ENCODE measurements at places on chromosomes 5 and 9.
A peak's percentile ranks its signal among the peaks of the same experiment; 100 is the strongest.

GRCh38 chr5:102903074-102903871 is 148.2 kb downstream of the PAM start:
- DNase-seq = no peak

GRCh38 chr5:67353500-67354450 is 157.2 kb upstream of the CD180 start:
- DNase-seq = no peak

- DNase-seq = no peak
Observed at GRCh38 chr9:16743375-16743774, 127.1 kb downstream of the BNC2 start.

- DNase-seq = no peak
Observed at GRCh38 chr5:153222936-153223335, 267.5 kb upstream of the GRIA1 start.

GRCh38 chr5:39471836-39472508 is 47.2 kb upstream of the DAB2 start:
- no peak for DNase-seq

- DNase-seq = no peak
Observed at GRCh38 chr9:91915524-91916263, 34.3 kb downstream of the ROR2 start.

DNA sequence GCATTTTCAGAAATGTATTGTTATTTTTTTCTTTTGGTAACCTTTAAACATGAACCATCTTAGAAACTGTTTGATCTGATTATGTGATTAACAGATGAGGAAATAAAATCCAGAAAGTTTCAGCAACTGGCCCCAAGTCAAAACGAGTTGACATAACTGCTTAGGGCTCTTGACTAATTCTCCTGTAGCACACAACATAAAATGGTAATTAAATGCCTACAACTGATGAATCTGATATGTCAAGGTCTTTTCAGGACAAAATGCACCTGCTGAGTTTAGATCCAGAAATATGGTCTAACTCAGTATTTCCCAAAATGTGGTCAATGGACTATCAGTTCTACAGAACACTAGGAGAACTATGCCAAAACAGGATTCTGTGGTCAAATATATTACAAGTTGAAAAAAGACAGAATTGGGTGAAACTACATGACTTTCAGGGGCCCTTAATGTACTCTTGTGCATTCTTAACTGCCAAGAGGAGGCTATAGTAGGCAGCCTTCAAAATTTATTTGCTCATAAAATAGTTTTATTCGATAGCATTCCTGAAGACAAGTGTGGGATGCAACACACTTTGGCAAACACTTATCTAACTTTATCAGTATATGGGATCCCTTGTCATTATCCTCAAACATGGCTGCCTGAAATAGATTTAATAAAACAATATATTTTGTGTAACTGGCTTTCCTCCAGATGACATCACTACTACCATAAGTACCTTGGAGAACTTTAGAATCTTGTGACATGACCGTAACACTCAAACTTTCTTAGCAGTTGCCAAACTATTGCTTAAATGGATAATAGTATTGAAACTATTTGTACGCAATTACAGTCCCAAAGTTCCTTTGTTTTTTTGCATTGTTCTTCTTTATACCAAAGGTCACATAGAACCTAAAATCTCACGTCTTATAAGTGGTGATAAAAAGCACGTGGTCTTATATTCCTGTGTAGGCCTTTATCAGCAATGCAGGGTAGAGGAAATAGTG is 59.4 kb downstream of the FBN2 start:
- no peak for DNase-seq

- DNase-seq = no peak
Observed at GRCh38 chr9:130972957-130973685, 34.1 kb upstream of the FIBCD1 start.

GRCh38 chr5:175159956-175160355 is 284.0 kb downstream of the DRD1 start:
- no peak for DNase-seq

DNA sequence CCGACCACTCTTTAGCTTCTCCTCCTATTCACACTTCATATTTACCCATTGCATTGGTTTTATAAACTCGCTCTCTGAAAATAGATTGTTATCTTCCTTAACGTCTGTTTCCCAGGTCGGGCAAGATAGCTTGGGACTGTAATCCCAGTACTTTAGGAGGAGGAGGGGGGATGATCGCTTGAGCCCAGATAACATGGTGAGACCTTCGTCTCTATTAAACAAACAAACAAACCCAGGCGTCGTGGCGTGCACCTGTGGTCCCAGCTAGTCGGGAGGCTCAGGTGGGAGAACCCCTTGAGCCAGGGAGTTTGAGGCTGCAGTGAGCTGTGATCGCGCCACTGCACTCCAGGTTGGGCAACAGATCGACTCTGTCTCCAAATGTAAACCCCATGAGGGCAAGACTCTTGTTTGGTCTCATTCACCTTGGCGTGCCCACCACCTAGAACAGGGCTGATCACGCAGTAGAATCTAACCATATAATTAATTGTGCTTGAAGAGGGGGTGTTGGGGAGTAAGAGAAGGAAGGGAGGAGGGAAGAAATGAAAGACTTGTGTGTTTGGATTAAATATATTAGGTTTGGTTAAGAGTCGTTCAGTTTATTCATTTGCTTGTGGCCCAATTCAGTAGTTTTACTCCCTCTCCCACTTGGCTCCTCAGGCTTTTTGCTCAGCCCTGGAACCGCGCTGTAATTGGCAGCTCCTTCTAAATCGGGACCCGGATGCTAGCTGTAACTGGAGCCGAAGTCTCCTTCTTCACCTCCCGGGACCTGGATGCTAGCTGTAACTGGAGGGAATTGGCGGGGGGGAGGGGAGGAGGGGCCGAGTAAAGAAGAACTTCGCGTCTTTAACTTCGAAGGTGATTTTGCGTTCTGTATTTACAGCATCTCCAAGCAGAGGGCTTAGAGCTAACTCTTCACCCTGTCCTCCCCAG is 24.9 kb downstream of the CDKN2A start:
- DNase-seq = no peak

GRCh38 chr9:77960356-77961153 is 71.1 kb downstream of the GNAQ start:
- no peak for DNase-seq

DNA sequence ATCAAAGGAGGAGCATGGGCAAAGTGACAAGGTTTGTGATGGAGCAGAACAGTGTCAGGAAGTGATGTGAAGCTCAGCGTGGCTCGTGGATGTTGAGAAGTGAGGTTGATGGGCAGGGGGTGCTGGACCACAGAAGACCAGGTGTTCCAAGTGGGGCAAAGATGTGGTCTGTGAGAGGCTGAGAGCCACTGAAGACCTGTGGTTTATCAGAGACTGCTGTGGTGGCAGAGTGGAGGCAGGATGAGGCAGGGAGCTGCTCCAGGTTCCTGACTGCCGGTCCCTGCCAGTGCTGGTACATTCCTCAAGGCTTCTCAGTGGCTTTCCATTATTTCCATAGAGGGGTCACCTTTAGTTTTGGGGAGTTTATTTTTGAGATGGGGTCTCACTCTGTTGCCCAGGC is 19.1 kb downstream of the PALM2AKAP2 start:
- DNase-seq = no peak

- DNase-seq = no peak
Observed at GRCh38 chr9:115254287-115255180, 136.6 kb upstream of the TNC start.

DNA sequence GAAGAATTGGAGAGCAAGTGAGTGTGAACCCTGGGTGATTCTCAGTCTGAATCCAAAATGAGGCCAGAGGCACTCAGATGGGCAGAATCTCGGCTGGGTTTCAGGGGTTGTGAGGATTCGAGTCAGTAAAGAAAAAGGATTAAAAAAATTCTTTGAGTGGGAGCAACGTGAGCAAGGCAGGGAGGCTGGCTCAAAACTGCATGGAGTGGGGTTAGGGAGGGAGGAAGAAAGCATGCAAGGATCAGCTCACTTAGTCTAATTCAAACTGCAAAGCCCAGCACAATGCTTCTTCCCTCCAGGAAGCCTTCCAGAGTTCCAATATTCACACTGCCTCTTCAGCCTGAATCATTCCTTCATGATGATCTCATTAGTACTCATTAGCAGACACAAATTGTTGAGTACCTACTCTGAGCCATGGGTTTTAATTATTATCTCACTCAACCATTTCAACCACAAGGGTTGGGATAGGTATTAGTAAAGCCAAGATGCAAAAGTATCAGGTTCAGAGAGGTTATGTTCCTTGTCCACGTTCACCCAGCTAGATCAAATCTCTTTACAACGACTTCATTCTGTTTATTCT is 95.8 kb downstream of the BRINP1 start:
- DNase-seq = no peak

DNA sequence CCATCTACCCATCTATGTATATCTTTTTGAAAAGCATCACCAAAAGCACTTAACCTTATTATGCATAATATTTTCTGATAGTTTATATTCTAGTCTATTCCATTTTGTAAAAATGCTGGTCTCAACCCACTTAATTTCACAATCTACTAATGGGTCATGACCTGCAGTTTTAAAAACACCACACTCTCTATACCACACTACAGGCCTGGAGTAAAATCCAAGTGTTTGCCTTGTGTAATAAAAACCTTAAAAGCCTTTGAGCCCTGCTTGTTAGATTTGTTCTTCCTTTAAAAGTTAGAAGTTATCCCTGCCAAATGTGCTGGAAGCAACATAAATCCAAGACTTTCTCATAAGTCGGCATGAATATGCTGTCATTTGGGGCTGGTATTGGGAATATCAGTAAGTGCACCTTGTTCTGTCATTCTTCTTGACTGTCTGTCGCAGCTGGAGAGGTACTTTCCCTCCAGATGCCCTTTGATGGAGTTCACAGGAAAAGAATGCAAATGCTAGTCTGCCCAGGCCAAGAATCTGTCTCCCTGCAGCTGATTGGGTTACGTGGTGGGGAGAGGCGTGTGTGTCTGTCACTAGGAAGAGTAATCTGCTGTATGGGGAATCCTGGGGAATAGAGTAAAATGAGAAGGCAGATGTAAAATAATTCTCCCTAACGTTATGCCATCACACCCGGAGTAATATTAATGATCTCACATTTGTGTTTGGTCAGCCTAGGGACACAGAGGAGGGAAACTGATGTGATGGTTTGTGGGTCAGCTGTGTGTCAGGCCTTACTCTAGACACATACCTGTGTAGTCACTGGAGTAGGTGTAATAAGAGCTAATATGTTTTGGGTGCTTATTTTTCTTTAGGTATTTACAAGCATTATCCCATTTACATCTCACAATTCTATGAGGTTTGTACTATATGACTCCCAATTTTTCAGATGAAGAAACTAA is 79.4 kb downstream of the ZNF366 start:
- no peak for DNase-seq

- DNase-seq = no peak
Observed at GRCh38 chr9:89440951-89441654, 56.8 kb downstream of the SEMA4D start.

GRCh38 chr5:104299998-104300706 is 737.6 kb upstream of the NUDT12 start:
- no peak for DNase-seq

GRCh38 chr9:77163884-77164283 is 13.4 kb upstream of the VPS13A start:
- no peak for DNase-seq

DNA sequence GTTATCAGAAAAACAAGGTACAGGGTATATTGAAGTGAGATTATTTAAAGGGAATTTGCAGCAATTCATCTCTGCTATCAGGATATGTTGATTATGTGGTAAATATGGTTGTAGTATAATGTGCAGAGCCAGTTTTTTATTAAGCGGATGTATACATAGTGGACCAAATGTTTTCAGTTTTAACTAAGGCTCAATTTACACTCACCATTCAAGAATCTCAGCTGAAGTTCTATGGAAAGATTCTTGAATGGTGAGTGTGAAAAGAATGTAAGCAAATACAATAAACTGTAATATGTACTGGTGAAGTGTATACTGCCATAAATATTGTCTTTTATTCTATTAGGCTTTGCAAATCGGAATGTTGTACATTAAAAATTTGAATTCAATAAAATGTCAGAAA is 895.9 kb upstream of the CDH10 start:
- DNase-seq = no peak

DNA sequence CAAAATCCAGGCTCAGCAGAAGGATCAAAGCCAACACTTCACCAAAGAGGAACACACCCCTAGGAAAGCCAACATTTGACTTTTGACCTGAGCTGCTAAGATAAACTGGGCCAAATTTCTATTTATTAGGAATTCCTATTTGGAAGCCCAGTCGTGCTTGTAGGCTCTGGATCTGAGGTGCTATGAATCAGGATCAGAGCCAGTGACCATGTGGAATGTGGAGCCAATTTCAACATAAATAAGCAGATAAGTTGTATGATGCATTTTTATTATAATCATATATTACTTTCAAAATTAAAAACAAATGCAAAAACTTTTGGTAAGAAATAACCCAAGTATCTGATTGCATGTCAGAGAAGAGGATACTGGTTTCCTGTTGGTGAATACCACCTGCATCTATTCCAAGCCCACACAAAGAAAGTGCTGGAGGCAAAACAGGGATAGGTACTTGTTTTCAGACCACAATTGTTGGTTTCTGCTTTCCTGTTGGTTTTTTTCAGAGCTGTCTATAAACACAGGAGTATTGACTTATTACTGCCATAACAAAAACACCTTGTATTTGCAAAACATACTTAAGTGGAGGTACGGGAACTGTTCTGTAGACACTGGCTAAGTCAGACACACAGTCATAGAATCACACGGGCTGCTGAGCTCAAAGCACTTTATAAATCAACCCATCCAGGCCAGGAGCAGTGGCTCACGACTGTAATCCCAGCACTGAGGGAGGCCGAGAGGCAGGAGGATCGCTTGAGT is 52.8 kb downstream of the ARL15 start:
- DNase-seq = no peak

- peak; percentile 31 for DNase-seq
Observed at GRCh38 chr9:111483439-111483857, 735 bp downstream of the ECPAS start.

- DNase-seq = no peak
Observed at GRCh38 chr9:129033216-129033615, 3.2 kb upstream of the MIGA2 start.

GRCh38 chr5:448061-448765 is 5.2 kb downstream of the EXOC3 start:
- DNase-seq = no peak

- no peak for DNase-seq
Observed at GRCh38 chr9:4022435-4023067, 277.3 kb downstream of the GLIS3 start.

GRCh38 chr9:83646500-83647239 is 23.7 kb downstream of the IDNK start:
- DNase-seq = no peak

DNA sequence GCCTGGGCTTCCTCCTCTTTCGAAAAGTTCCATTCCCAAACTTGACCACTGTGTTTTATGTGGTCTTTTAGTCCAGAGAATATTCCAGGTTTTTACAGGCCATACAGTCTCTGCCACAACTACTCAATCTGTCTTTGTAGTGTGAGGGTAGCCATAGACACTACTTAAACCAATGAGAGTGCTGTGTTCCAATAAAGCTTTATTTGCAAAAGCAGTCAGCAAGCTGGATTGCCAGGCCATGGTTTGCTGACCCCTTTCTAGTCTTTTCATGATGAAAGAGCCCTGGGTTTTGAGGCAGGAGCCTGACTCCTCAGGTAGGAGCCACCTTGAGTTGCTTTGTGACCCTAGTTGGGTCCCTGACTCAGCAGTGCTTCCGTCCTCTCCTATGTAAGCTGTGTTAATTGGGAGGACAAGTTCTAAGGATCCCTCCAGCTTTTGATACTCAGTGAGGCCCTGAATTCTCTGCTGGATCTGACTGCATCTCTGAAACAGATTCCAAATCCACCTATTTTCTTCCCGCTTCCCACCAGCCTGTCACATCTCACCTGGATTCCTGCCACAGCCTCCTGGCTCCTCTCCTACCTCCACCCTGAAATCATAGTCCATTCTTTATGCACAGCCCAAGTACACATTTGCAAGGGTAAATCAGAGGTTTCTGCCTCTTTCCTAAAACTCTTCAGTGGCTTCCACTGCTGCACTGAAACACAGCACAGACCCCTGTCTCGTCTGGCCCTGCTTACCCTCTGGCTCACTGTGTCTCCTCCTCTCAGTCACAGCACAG is 13.5 kb downstream of the GALNT10 start:
- no peak for DNase-seq
